ENCODE measurements at places on chromosomes 16 and 17. TPM values are rescaled to one million over a fixed set of nuclear protein-coding genes. Genes with fewer than 3 reads are reported as not detected.

DNA sequence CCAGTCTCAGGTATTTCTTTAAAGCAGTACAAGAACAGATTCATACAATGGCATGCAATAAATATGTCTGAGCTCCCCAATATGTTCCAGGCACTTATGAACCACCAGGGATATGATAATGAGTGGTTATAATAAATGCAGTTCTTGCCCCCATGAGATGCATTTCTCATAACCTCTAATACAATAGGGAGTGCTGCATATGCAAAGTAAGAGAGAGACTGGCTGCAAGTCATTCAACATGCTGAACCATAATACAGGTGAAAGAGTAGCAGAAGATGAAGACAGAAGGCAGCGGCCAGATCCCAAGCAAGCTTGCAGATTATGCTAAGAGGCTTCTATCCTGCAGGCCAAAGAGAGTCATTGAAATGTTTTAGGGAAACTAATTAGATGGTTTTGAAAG, 96.7 kb downstream of the CHD9NB start:
- DNase-seq, result no peak

The ENGASE gene
- total RNA-seq, result 3.9 TPM

DNA sequence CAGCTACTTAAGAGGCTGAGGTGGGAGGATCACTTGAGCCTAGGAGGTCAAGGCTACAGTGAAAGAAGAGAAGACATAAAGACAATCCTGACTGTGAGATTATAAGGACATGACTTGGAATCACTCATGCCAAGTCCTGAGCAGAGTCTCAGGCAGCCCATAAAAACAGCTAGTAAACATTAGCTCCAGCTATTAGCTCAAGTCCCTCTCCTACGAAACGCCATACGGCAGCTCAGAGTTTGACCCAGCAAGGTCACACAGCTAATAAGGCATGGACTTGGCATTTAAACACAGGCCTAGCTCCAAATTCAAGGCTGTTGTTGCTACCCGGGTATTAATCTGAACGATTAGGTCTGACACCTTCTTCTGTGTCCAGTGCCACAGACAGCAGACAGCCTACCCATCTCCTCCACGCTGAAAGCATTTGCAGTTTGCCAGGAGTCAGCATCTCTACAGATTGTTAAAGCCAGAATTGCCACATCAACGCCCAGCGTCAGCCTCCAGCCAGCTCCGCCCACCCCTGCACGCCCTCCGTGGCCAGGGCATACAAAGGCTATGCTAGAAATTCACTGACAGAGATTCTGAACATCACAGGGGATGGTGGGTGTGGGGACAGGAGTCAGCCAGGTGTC, 9.9 kb upstream of the TMEM114 start:
- no peak for DNase-seq

- no peak for DNase-seq
These were observed 4.5 kb downstream of the SLC13A2 start for GRCh38 chr17:28477928-28478327.

DNA sequence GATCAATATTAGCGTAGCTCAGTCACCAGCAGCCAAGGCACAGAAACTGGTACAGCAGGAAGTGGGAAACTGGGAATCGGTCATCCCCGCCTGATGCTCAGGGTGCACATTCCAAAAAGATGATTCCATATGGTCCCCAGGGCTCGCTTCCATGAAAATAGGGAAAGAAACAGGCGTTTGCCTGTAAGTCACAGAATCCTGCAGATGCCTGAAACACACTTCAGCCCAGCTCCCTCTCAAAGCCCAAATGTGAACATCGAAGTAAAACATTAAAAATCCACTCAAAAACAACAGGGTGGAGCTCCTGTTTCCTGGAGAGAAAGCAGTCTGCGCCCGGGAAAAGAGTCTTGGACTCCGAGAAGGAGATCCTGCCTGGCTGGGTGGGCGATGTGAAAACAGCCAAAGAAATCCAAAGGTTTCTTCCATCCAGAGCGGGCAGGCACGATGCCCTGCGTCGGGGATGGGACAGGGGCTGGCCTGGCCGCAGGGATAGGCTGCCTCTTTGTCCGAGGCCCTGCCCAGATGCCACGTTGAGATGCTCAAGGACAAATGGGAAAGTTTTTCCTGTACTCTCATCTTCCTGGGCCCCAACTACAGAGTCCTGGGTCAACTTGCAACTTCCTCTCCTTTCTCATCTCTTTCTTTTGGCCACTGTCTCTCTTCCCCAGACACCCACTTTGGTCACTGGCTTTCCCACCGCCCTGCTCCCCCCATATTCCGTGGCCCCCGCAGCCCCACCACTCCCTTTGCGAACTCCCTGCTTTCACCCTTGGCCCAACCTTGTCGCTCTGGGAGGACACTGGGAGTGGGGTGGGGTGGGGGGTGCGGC, 743 bp downstream of the WIPI1 start:
- DNase-seq, result peak; percentile 90

DNA sequence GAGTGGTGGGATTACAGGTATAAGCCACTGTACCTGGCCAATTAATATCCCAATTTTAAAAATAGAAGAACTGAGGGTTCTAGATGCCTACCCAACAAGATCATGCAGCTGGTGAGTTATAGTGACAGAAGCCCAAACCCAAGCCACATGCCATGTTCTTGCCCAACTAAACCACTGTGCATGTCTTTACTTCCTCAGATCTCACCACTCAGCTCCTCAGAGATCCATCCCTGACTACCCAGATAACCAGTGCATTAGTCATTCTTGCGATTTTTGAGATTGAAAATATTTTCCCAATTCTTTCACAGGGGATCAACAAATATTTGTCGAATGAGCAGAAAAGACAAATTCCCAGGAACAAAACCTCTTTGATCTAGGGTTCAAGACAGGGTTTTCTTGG, 303.1 kb downstream of the CBLN1 start:
- DNase-seq, result no peak

DNA sequence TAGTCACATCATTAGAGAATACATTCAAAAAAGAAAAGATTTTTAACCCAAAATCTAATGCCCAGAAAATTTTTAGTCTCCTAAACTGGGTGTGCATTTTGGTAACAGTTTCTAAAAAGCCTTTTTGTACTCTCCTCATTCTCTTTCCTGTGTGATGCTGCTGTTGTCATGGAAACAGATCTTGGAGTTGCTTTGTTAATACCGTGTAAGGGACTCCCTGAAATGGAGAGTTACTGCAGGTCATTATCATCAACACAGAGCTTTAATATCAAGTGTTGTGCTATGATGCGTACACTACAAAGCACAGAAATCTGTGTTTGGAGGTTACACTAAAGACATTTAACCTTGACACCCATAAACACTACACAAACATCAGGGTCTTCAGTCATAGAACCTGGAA, 216.3 kb downstream of the PRKCA start:
- DNase-seq, result no peak

- DNase-seq, result no peak
These were observed 5.1 kb downstream of the INPP5K start for GRCh38 chr17:1511290-1511689.

DNA sequence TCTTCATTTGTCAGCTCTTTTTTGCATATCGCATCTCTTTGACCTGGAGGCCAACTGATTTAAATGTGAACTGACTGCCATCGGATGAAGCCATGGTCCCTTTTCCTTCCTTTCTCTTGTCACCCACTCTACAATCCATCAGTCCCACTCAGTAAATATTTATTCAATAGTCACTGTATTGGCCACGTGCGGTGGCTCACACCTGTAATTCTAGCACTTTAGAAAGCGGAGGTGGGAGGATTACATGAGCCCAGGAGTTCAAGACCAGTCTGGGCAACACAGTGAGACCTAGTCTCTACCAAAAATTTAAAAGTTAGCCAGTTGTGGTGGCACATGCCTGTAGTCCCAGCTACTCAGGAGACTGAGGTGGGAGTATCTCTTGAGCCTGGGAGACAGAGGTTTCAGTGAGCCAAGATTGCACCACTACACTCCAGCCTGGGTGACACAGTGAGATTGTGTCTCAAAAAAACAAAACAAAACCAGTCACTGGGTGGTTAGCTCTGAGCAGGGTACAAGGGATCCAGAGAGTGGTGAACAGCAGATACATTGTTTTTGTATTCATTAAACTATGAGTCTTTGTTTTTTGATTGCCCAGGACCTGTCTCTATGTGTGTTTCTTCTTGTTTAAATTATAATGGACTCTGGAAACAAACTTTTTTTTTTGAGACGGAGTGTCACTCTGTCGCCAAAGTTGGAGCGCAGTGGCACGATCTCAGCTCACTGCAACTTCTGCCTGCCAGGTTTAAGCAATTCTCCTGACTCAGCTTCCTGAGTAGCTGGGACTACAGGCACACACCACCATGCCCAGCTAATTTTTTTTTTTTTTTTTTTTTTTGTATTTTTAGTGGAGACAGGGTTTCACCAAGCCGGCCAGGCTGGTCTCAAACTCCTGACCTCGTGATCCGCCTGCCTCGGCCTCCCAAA, 6.9 kb downstream of the PHAF1 start:
- DNase-seq, result no peak

- no peak for DNase-seq
These were observed 4.0 kb upstream of the RPL38 start for GRCh38 chr17:74199306-74200092.

The SLC38A7 gene
- 14.7 TPM for total RNA-seq

GRCh38 chr17:31733326-31733725, 125.7 kb downstream of the COPRS start:
- DNase-seq, result no peak

- no peak for DNase-seq
These were observed 38.2 kb downstream of the PLCG2 start for GRCh38 chr16:81817296-81817695.

DNA sequence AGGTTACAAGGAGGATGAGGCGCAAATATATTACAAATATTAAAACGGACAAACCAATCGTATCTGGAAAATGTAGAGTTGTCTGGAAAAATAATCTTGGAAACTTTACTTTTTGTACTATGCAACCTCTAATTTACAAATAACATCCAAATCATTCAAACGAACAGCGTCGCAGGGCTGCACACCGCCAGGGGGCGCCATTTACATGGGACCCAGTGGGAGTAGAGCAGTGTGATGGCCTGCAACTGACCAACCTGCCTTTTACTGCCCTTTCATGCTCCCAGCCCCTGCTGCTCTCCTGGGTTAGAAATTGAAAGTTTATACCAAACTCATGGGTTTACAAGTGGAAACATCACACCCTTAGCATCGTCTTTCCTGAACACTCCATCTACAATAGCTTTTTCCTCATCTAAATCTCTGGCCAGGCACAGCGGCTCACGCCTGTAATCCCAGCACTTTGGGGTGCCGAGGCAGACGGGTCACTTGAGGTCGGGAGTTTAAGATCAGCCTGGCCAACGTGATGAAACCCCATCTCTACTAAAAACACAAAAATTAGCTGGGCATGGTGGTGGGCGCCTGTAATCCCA, 10.0 kb downstream of the PITPNC1 start:
- DNase-seq, result peak; percentile 55
